ENCODE measurements at places on chromosomes 7 and 10.

GRCh38 chr10:71437537-71438092 lies 40.9 kb downstream of the CDH23 start:
- no peak for DNase-seq

DNA sequence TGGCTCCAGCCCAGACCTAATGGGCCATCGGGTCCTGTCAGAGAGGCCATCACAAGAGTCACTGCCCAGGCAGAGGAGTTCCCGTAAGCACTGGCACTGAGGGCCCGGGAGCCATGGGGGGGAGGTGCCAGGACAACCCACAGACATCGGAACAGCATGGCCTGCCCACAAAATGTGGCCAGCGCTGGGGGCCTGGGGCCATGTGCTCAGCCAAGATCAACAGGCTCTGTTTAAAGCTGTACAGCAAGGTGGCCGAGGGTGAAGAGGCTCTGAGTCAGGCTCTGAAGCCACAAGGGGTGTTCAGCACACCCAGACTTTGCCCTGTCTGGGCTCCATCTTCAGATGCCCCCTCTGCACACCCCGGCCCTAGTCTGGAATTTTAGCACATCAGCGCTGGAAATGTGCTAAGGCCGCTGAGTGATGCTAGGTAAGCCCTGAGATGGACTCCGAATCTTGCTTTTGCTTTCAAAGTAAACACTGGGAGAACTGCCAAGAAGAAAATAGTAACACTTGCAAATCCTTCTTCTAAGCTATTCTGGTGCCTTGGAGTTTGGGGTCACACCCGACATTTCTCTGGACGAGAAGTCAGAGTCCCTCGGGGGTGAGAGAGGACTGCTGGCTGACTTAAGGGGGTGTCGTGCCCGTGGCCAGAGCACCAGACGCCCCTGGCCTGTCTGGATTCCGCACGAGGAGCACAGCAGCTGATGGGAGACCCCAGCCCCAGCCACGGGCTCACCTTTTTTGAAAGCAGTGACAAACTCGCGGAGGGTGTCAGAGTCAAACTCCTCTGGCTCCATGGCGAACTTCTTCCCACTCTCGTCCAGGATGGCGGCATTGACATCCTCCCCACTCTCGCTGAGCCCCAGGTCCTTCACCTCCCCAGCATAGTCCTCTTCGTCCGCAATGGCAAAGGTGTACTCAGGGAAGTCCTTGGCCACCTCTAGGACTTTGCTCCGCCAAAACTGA lies 23.6 kb downstream of the PDIA4 start:
- DNase-seq = no peak

- DNase-seq = no peak
Observed at GRCh38 chr7:90988996-90989765, 275.1 kb upstream of the FZD1 start.

- DNase-seq = no peak
Observed at GRCh38 chr10:45514291-45515270, 140.6 kb downstream of the ALOX5 start.

GRCh38 chr7:159127691-159128642 lies 16.7 kb downstream of the VIPR2 start:
- no peak for DNase-seq

- no peak for DNase-seq
Observed at GRCh38 chr10:93577565-93577964, 11.1 kb downstream of the FFAR4 start.

GRCh38 chr10:15486404-15486803 lies 115.3 kb upstream of the FAM171A1 start:
- DNase-seq = no peak

DNA sequence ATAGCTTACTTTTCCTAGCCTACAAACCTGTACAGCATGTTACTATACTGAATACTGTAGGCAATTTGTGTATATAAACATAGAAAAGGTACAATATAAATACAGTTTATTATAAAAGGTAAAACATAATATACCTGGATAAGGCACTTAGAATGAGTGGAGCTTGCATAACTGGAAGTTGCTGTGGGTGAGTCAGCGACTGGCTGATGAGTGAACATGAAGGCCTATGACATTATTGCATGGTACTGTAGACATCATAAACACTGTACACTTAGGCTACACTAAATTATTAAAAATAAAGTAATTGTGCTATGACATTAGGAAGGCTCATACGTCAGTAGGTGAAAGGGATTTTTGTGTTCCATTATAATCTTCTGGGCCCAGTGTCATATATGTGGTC lies 228.8 kb downstream of the HDAC9 start:
- DNase-seq = no peak

DNA sequence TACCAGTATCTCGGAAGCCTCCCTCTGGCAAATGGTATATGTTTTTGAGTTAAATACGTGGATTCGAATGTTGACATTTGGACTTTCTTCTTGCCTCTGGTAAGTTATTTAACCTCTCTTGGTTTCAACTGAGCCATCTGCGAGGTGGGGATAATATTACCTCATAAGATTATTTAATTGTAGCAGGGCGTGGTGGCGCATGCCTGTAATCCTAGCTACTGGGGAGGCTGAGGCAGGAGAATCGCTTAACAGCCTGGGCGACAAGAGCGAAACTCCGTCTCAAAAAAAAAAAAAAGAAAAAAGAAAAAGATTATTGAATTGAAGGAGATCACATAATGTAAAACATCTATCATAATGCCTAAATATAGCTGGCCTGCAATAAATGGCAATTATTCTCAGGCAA lies 396 bp upstream of the TAF5 start:
- DNase-seq = no peak

DNA sequence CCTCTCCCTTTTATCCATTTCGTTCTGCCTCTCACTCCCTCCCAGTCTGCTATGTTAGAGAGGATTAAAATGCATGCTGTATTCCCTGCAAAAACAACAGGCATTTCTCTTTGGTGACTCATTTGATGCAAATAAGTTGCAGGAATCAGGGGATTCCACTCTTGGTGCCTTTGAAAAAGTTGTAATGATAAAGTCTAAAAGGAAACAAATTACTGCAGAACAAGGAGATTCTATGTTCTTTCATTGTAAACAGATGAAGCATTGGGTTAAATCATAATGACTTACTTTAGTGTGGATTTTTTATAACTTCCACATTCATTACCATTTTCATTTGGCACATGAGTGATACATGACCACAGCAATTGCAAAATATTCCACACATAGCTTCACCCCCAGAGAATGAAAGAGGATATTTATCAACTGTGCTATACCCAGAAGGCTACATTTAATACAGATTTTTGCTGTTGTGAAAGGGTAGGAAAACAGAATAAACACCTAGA lies 33.4 kb upstream of the ABLIM1 start:
- no peak for DNase-seq

GRCh38 chr7:148939128-148939755 lies 55.2 kb upstream of the EZH2 start:
- DNase-seq = no peak

DNA sequence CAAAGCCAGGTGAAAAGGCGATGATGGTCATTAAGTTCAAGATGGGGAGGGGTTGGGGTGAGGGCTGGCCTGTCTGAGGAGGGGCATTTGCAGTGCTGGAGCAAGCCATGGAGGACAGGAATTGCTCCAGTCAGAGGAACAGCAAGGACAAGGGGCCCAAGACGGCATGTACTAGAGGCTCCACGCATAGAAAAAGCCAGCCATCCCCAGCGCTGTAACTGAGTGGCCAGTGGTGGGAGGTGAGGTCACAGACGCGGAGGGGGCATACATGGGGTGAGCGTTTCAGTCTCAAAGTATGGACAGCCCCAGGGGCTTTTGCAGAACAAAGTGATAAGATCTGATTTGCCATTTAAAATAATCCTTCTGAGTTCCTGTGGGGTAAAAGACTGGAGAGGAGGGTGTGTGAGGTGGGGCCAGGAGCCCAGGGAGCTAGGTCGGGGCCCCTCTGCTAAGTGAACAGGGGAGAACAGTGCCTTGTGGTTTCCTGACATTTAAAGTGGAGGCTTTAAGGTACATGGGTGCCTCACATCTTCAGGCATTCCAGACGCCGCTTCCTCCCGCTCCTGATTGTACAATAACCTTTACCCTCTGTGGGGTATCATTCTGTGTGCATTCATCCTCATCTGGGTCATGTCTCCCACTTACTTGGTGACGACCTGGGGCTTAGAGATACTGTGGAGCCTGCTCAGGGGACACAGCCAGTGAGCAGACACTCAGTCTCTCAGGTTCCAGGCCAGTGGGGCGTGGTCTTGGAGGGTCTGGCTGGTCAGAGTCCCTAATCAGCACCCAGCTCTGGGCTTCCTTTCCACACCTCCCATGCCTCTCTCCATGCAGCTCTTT lies 105.6 kb upstream of the GPR26 start:
- no peak for DNase-seq

- no peak for DNase-seq
Observed at GRCh38 chr7:156545979-156546378, 94.6 kb upstream of the RNF32 start.

GRCh38 chr10:68721673-68722335 lies 765 bp downstream of the CCAR1 start:
- no peak for DNase-seq

GRCh38 chr10:48623009-48623408 lies 18.1 kb upstream of the ARHGAP22 start:
- no peak for DNase-seq

DNA sequence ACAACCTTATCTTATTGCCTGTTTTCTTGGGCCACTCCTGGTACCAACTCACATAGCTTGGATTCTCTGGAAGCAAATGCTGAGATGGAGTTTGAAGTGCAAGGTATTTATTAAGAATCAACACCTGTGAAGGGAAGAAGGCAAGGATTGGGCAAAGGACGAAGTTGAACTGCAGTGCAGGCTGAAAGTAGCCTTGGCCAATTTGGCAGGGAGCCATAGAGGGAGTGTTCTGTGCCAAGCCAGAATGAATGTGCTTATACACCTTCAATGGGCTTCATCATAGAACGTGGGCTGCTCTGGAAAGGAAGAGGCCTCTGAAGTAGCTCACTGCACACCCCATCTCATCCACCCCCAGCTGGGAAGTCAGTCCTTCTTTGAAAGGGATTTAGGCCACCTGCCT lies 79.8 kb upstream of the IFRD1 start:
- DNase-seq = no peak

DNA sequence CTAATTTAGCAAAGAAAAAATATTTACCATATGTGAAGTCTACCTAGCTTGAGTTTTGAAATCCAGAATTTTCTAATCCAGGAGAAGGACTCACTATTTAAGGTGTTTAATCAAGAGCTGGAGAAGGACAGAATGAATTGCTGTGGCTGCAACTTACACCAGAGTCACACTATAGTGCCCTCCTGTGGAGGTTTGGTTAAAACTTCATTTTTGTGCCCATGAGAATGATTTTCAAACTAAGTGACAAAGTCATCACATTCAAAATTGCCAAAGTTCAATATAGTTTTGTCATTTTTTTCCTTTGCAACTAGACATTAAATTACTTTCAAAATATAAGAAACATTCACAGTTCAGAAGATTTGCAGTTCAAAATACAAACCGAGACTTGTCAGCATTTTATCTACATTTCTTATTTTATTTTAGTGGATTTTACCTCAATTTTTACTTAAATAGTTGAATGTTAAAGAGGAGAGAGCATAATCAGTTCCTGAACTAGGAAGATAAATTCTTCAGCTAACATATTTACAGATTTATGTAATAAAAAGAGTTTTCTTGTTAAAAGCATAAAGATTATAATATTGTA lies 70.7 kb downstream of the CABCOCO1 start:
- no peak for DNase-seq

DNA sequence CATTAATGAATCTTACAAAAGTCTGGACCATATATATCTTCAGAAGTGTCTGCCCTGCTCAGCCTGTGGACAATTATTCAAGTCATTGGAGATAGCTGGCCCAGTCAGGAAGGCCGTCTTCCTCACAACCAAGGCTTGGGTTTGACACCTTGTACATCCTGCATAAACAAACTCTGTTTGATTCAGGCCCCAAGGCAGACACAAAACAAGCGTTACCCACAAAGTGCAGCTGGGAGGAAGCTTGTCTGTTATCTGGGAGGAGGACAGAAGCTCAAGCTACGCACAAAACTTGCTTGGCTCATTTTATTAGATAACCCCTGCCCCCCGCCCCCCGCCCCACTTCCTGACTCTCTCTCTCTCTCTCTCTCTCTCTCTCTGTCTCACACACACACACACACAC lies 166.9 kb upstream of the WDR11 start:
- no peak for DNase-seq

GRCh38 chr10:60964257-60965235 lies 20.6 kb upstream of the RHOBTB1 start:
- DNase-seq = no peak

DNA sequence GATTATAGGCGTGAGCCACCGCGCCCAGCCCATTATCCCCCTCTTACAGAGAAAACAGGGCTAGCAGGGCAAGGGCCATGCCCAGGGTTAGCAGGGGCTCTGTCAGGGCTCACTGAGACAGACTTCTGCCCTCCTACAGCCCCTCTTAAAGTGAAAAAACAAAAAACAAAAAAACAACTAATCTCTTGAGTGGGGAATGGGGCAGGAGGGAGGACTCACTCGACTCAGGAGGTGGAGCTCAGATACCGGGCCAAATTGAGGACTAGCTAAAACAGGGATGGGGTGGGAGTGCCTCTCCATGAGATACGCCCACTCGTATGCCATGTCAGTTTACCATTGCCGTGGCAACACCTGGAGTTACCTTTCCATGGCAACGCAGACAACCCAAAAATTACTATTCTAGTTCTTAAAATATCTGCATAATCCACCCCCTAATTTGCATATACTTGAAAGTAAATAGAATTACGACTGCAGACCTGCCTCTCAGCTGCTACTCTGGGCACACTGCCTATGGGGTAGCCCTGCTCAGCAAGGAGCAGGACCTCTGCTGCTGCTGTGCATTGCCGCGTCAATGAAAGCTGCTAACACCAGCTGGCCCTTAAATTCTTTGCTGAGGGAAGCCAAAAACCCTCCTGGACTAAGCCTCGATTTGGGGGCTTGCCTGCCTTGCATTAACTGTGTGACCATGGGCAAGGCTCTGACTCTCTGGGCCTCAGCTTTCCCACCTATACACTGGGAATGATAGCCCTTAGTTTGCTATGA lies 13.4 kb downstream of the SSC4D start:
- no peak for DNase-seq

DNA sequence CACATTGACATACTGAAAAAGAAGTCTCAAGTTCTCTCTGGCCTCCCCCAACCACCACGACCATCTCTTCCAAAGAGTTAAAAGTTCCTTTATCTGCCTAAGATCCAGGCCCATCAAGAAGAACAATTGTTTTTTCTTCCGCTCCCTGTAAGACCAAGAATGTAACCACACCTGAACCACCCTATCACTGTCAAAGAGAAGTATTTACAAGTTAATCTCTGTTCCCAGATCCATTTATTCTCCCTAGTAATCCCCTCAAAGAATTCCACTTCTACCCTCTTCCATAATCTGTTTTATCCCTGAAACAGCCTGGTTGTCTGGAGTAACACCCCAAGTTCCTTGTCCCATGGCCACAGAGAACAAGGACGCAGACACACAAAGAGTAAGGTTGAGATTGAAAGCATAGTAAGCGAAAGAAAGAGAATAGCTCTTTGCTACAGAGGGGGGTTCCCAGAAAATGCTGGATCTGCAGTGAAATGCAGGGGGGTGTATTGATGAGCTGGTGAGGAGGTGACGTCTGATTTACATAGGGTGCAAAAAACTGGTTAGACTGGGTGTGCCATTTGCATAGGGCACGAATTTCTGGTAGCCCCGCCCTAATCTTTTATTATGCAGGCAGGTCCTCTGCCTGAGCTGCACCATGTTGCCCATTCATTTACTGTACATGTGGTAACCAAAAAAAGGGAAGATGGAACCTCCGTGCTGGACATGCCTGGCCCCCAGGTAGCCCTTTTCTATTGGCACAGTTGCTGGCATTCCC lies 122.0 kb downstream of the SKIDA1 start:
- DNase-seq = no peak

GRCh38 chr7:14351167-14351566 lies 361.7 kb upstream of the ETV1 start:
- no peak for DNase-seq

- DNase-seq = no peak
Observed at GRCh38 chr7:20864221-20864620, 77.5 kb upstream of the SP8 start.

Data from cortex of kidney (tissue), 1 donor.